MM.1S (cell line): ENCODE measurements at places on chromosomes 7 and 10.

DNA sequence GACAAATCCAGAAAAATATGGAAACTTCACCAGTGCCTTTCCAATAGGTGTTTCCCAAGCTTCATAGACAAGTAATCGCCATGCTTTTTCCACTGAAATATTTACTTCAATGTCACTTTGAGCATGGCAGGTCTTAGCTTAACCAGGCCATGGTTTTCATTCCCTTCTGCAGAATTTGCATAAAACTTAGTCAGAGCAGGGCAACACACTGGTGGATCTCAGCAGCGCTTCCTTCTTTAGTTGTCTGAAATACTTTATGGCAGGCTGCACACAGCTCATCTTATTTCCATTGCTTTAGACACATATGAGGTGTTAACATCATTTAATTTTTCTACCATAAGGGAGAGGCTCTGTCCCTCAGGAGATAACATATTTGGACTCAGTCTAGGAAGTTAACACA is 102.9 kb upstream of the AHR start:
- DNase-seq = no peak

DNA sequence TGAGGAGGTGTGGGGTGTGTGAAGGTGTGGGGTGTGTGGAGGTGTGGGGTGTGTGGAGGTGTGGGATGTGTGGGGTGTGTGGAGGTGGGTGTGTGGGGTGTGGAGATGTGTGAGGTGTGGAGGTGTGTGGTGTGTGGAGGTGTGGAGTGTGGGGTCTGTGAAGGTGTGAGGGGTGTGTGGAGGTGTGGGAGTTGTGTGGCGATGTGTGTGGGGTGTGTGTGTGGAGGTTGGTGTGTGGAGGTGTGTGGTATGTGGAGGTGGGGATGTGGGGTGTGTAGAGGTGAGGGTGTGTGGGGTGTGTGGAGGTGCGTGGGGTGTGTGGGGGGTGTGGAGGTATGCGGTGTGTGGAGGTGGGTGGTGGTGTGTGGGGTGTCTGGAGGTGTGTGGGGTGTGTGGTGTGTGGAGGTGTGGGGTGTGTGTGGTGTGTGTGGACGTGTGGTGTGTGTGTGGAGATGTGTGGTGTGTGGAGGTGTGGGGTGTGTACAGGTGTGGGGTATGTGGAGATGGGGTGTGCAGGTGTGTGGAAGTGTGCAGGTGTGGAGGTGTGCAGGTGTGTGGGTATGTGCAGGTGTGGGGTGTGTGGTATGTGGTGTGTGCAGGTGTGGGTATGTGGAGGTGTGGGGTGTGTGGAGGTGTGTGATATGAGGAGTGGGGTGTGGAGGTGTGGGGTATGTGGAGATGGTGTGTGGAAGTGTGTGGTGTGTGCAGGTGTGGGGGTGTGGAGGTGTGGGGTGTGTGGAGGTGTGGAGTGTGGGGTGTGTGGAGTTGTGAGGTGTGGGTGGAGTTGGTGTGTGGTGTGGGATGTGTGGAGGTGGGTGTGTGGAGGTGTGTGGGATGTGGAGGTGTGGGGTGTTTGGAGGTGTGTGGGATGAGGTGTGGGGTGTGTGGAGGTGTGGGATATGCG is 34.5 kb downstream of the SPDYE17 start:
- DNase-seq = no peak

DNA sequence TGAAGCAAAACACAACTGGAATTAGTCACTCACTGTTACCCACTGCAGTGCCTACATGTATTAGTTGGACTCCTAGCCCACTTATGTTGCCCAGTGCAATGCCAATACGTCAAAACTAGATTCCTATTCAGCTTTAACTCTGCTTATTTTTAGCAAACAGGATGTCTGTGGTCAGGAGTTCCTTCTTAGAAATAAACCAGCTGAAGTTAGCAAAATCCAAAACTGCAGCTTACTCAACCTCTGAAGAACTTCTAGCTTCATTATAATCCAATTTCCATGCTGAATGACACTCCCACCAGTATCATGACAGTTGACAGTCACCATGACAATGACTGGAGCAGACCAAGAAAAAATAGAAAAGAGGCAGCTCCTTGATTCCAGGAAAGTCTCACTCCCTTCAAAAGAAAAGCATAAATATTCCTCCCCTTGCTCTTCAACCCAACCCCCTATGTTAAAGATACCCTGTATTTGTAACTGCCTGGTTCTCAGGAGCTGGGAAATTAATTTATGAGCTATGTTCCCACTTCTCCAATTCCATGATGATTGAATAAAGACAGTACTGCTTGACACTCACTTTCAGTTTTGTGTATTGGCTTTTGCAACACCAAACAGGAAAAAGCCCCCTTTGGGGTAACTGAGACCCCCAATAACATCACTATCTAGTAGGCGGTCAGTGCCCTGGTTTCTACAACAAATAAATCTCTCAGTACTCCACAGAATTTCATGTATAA is 327.4 kb downstream of the SORCS1 start:
- DNase-seq = peak; percentile 86

GRCh38 chr7:130849604-130850003 is 115.6 kb upstream of the KLF14 start:
- DNase-seq = no peak

GRCh38 chr7:117124591-117125220 is 171.4 kb downstream of the ST7 start:
- peak; percentile 98 for DNase-seq
